ENCODE measurements at places on chromosomes 2 and 18.

DNA sequence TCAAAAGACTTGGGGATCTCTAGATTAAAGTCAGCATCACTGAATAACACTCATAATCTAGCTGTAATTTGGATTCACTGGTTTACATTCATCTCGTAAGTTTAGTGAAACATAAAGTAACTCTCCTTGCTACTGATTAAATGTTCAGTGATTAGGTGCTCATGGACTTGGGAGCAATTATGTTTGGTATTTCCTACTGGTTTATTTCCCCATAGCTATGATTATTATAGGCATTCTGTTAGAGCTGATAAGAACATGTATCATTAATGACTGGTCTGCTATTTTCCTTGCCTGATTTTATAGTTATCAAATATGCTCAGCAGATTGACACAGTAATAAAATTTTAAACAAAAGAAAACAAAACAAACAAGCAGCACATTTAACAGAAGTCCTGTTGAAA lies 334.7 kb upstream of the SLC8A1 start:
- DNase-seq, result no peak

- DNase-seq, result peak; percentile 72
Observed at GRCh38 chr2:85999061-85999831, 106.4 kb downstream of the POLR1A start.

GRCh38 chr2:46885376-46885775 lies 30.2 kb downstream of the MCFD2 start:
- peak; percentile 78 for DNase-seq

GRCh38 chr2:195494451-195494850 lies 162.6 kb upstream of the SLC39A10 start:
- DNase-seq, result peak; percentile 71

GRCh38 chr2:23622966-23623675 lies 238.1 kb downstream of the KLHL29 start:
- DNase-seq, result no peak

DNA sequence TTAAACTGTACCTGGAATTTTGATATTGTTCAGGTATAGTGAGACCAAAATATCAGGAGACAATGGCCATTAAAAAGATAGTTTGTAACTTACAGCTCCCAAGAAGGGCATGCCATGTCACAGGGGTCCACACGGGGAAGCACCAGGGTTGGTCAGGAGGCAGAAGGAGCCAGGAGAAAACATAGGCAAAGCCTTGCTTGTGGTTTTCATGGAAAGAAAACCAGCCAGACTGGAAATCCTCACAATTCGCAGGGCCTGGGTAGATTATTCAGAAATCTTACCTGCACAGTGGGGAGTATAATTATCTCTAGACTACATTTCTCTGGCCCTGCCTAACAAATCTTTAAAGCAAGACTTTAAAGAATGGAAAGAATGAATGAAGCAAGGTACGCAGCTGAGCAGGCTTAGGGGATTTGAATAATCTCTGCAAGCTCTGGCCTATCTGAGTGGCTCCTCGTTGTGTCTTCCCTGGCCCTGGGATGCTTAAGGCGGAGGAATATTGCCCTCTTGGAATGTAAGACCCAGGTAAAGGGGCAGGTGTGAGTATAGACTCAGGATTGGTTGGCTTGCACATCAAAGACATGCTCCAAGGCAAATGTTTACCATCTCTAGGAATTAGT lies 66.9 kb upstream of the CDC42EP3 start:
- no peak for DNase-seq

DNA sequence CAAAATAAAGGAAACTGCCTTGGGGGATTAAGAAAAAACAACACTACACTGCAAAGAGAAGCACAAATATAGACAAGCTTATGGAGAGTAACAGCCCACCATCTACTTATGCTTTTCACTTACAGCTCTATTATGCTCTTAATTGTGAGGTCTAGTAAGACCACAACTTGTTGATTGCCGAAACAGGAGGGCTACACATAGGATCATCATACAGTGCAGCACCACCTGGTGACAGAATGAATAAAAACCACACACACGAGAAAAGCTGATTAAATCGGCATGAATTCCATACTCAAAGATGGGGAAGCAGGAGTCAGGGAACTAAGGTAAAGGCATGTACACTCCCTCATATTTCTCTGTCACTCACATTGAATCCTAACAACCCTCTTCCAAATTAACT lies 259.2 kb downstream of the IKZF2 start:
- DNase-seq, result peak; percentile 18

- DNase-seq, result peak; percentile 75
Observed at GRCh38 chr2:38185012-38185491, 109.1 kb upstream of the CYP1B1 start.

DNA sequence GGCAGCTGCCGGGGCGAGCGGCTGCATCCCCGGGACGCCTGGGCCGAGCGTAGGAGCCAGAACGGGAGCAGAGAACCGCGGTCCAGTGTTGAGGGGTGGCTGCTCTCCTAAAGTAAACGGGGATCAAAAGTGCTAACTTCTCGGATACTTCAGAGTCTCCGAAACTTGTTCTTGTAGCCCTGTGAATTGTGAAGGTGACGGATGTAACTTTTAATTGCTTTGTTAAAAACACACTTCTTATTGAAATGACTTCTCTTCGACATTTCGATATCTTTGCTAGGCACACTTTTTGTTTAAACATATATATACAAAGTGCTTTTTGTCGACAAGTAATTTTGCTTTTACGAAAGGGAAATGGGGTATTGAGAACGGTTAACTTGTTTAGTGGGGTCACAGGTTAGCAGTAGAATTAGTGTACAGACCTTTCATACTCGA lies 540 bp downstream of the ATP9B start:
- DNase-seq, result peak; percentile 2

DNA sequence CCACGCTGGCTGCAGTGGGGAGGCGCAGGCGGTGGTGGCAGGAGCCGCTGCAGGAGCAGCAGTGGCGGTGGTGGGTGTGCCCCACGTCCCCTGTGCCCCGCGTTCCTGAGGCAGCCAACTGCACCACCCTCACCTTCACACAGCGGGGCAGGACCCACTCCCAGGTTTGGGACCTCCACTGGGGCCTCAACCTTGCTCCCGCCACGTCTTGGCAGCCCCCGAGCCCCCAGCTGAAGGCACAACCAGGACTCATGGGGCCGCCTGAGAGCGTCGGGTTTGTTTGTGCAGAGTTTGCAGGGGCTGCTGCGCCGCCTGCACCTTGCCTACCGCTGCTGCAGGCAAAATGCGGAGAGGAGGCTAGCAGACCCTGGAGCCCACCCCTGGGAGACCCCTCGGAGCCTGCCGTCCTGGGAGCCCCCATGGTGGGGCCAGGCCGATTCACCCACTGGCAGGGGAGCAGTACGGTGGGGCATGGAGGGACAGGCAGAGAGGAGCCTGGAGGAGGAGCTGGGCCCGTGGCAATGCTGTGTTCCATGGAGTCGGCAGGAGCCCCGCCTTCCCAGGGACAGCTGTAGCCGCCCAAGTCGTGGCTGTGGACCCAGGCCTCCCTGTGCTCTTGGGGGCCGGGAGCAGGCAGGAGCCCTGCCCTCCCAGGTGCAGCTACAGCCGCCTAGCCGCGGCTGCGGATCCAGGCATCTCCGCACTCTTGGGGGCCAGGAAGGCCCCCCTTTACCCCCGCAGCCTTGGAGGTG lies 14.7 kb upstream of the EML6 start:
- no peak for DNase-seq

DNA sequence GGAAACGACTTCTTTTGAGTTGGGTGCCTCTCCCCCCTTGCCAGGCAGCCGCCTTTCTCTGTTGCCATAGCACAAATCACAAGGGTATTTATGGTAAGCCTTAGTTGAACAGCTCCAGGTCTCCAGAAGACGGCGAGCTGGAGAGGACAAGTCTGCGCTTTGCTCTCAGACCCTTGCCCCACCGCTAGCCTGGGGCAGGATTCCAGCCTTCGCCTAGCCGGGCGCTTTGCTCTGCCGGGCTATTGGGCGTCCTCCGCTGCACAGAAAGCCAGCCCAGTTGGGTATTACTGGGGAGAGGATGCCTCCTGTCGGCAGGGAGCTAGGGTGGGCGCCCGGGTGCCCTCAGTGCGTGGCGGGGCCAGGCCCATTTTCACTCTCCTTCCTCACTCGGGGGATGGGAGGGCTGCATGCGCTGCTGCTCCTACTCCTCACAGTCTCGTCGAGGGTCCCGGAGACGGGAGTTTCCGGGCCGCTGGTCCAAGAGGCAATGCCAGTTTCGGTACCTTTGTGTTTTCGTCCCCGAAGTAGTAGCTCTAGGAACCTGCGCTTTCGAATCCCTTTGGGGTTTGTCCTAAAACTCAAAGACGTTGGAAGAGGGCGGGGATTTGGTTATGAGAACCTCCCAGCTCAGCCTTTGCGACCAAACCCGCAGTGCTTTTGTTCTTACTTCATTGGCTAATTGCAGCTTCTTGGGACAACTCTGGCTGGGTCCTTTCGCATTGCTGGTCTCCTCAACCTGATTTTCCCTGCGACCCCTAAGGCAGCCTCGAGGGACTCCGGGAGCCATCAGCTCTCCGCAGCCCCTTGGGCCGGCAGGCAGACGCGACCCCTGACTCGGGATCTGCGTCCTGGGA lies 3.6 kb upstream of the DLX2 start:
- DNase-seq, result peak; percentile 56
